NB4 (cell line): ENCODE measurements at places on chromosomes 4 and X.

- DNase-seq: no peak
Measured at GRCh38 chr4:10175626-10176025, 59.0 kb upstream of the WDR1 start.

DNA sequence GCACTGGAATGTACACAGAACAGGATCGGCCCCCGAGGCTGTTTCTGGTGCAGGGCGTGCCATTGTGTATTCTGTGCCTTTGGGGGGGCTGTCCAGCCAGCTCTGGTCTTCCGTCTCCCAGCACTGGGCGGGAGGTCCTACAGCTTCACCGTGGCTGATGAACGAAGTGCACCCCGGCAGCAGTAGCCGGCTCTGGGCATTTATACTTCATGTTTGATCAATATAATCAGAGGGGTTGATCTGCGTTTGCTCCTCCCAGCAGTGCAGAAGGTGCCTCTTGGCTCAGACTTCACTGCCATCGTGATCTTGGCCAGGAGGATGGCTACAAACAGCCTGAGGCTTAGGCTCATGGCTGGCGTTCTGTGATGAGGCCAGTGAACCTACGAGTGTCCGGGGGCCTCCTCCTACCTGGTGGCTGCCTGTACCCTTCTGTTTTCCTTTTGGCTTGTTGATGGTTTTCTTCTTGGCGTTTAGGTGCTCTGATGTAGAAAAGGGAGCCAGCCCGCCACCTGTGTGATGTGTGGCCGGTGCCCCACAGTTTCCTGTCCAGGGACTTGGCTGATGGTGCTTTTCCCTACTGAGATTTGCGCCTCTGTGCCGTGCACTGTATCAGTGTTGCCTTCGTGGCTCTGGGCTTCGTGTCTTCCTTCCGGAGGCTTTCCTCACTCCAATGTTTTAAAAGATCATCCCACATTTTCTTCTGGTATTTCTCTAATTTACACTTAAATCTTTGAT is 31.2 kb upstream of the HGFAC start:
- no peak for DNase-seq

- DNase-seq: no peak
Measured at GRCh38 chr4:156764145-156764544, 207.5 kb downstream of the PDGFC start.

DNA sequence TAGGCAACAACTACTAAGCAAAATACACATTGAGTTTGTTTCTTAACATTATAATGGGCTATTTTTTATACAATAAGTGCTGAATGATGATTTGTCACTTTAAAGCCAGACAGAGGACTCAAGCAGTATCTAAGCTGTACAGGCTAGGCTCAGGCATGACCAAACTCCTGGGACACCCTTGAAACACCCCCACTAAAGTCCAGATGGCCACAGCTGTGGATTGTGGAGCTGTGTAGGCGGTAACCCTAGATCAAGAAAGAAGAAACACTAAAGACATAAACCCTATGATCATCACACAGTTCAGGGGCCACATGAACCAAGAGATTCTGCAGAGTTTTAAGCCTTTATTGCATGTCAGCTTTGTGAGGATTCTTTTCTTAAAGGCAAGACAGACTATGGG is 25.1 kb downstream of the TAB3 start:
- no peak for DNase-seq

GRCh38 chrX:154030266-154030665 is 10.6 kb upstream of the IRAK1 start:
- no peak for DNase-seq

DNA sequence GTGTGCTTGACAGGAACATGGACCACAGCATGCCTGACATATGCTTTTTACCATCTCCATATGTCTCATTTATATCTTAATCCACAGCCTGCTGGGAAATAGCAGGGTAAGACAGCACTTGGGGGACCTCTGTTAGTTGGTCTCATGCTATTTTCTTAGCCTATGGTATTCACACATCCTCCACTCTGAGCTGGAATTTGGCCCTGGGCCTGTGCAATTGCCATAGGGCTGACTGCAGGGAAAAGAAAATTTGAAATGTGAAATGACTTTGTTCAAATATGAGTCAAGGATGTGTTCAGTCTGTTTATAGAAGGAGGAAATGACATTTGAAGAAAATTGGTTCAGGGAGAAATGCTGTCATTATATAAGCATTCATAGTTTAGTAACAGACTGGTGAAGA is 9.6 kb upstream of the MAP7D3 start:
- no peak for DNase-seq

GRCh38 chr4:177239477-177239876 is 70.2 kb upstream of the NEIL3 start:
- no peak for DNase-seq

DNA sequence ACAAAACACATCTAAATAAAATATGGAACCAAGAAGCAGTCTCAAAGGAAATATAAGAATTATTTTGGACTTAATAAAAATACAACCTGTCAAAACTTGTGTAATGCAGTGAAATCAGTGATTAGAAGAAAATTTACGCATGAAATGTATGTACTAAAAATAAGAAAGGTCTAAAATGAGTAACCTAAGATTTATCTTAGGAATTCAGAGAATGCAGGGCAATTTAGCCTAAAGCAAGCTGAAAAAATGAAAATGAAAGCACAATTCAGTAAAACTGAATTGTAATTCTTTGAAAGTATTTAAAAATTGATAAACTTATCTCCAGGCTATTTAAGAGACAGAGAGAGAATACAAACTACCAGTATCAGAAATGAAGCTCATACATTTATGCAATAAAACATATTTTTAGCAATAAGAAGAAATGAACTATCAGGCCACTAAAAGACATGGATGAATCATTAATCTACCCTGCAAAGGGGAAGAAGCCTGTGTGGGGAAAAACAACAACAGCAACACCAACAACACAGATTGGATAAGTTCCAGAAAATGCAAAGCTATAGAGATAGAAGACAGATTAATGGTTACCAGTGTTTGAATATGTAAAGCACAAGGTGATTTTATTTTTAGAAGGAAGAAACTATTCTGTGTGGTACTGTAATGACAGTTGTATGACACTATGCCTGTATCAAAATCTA is 442.0 kb upstream of the ADGRL3 start:
- DNase-seq: no peak

GRCh38 chrX:17226736-17227135 is 148.3 kb upstream of the NHS start:
- DNase-seq: no peak

- DNase-seq: peak; percentile 37
Measured at GRCh38 chrX:9318213-9318612, 146.6 kb upstream of the TBL1X start.

- no peak for DNase-seq
Measured at GRCh38 chrX:103197721-103198306, 17.1 kb upstream of the BEX4 start.

GRCh38 chr4:75089206-75089605 is 156.3 kb downstream of the PARM1 start:
- no peak for DNase-seq

GRCh38 chr4:102732678-102733077 is 28.1 kb downstream of the MANBA start:
- DNase-seq: no peak

DNA sequence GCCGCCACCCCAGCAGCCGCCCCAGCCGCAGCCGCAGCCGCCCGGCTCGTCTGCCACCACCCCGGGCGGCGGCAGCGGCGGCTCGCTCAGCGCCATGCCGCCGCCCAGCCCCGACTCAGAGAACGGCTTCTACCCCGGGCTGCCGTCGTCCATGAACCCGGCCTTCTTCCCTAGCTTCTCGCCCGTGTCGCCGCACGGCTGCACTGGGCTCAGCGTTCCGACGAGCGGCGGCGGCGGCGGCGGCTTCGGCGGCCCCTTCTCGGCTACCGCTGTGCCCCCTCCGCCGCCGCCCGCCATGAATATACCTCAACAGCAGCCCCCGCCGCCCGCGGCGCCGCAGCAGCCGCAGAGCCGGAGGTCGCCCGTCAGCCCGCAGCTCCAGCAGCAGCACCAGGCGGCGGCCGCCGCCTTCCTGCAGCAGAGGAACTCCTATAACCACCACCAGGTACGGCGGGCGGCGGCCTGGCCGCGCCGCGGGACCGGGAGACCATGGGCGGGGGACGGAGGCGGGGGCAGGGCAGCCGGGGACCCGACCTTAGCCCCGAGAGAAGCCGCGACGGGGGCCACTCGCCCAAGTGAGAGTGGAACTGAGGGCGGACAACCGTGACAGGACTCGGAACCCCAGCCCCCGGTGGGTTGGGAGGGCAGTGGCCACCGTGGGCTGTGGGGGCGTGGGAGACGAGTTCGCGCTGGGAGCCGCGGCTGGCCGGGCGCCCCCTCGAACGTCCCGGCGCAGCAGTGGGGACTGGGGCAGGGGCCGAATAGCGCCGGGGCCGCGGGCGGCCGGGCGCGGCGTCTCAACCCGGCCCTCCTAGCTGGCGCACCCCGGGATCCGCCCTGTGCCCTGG is 1.8 kb downstream of the CPEB2 start:
- peak; percentile 71 for DNase-seq

- no peak for DNase-seq
Measured at GRCh38 chr4:30559481-30559880, 160.7 kb upstream of the PCDH7 start.

DNA sequence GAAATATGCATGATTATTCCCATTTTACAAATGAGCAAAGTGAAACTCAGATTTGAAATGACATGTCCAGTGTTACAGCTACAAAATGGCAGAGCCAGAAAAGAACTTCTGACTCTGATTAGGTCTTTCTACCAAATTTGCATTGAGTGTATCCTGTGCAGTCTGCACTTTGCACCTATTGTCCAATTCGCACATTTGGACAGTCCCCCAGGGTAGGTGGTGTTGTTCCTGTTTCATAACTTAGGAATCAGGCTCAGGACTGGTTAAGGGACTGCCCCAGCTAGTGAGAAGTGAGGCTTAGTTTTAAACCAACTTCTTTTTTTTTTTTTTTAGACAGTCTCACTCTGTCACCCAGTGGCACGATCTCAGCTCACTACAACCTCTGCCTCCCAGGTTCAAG is 137.9 kb upstream of the NALF2 start:
- no peak for DNase-seq

GRCh38 chrX:74117962-74118902 is 185.7 kb upstream of the ZCCHC13 start:
- DNase-seq: peak; percentile 78

GRCh38 chr4:51894059-51894645 is 51.2 kb downstream of the DCUN1D4 start:
- DNase-seq: no peak

DNA sequence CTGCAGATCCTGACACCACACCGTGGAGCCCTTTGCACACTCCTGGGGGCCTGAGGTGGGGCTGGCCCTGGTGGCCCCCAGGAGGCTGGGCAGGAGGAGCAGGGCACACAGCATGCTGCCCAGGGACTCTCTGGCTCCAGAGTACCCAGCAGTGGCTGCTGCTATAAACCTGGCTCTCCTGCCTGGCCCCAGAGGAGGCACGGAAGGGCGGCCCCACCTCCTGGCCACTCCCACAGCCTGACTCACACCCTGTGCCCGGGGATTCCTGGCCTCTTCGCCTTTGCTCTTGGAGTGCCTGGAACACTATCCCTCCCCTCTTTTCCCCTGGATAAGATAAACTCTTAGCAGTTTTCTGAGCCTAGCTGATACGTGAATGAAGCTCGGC is at the start of gene PSAPL1:
TSS of gene PSAPL1 (minus strand) at position 165 of the 385 bp plus-strand sequence. CDS start at position 114, 51 bp downstream.
- peak; percentile 17 for DNase-seq

GRCh38 chr4:136754810-136755530 is 777.3 kb downstream of the PCDH18 start:
- no peak for DNase-seq

DNA sequence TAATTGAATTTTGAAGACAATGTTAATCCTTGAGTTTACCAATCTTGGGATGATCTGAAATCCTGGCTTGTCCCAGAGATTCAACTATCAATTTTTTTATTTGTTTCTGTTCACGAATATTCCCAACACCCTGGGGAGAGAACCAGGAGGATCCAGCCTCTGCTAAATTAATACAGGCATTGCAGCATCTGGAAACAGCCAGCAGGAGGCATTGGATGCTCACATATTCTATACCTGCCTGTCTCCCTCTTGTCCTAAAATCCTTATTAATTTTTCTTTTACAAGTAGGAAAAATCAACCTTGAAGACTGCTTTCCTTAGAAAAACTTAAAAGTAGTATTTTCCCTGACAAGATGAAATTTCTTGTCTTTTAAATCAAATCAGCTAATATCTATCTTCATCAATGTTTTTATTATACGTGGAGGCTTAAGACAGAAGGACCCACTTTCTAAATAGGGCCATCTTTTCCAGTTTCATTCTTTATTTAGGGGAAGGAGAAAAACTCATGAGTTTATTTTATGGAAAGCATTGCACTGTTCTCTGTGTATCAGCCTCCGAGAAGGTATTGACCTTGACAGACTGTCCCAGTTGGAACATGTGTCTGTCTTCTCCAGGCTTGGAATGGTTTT is 102.4 kb downstream of the CLNK start:
- DNase-seq: peak; percentile 42

GRCh38 chrX:119729408-119730201 is 28.8 kb upstream of the SOWAHD start:
- DNase-seq: peak; percentile 83

DNA sequence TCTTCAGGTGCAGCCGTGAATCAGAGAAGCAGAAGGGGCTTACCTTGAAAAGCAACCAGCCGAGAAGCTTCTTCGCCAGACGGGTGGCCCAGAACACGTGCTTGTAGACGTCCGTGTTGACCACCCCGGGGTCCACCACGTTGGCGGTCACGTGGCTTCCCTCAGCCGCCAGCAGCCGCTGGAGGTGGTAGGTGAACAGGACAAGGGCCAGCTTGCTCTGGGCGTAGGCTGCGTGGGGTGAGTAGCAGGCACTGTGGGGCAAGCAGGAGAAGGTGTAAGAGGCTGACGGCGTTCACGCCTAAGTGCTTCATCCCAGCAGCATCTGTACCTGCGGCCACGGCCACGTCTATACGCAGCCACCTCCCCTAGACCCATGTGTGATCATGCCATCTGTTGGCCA is 257.8 kb downstream of the DHRSX start:
- DNase-seq: no peak
